ENCODE measurements at places on chromosomes 3 and 15. TPM values are rescaled to one million over a fixed set of nuclear protein-coding genes. Genes with fewer than 3 reads are reported as not detected.

DNA sequence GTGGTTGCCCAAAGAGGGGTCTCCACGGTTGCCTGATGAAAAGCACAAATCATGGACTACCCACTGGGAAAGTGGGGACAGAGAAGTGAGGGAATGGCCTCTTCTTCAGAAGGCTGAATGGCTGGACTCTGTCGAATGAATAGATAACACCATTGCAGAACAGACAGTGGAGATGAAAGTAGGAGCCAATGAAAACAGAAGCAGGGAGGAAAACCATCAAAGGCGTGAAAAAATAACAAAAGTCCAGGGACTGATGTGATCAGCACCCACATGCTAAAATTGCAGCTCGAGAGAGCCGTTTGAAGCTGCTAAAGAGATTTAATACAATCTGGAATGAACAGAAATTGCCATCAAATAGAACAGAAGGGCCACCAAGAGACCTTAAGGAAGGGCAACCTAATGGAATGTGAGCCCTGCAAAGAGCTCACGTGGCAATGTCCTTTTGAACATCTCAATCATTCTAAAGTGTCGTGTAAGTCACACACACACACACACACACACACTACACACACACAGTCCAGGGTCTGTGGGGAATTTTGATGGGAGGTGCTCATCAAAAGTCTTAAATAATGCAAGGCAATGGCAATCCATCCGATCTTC lies 130.9 kb upstream of the ICE2 start:
- no peaks in the 10 kb centered on the region for H3K4me1 ChIP-seq
- H3K27ac ChIP-seq = no peak overlapping the region
- no peak for DNase-seq
- H3K36me3 ChIP-seq = no peaks in the 10 kb centered on the region
- H3K4me3 ChIP-seq = no peak overlapping the region

DNA sequence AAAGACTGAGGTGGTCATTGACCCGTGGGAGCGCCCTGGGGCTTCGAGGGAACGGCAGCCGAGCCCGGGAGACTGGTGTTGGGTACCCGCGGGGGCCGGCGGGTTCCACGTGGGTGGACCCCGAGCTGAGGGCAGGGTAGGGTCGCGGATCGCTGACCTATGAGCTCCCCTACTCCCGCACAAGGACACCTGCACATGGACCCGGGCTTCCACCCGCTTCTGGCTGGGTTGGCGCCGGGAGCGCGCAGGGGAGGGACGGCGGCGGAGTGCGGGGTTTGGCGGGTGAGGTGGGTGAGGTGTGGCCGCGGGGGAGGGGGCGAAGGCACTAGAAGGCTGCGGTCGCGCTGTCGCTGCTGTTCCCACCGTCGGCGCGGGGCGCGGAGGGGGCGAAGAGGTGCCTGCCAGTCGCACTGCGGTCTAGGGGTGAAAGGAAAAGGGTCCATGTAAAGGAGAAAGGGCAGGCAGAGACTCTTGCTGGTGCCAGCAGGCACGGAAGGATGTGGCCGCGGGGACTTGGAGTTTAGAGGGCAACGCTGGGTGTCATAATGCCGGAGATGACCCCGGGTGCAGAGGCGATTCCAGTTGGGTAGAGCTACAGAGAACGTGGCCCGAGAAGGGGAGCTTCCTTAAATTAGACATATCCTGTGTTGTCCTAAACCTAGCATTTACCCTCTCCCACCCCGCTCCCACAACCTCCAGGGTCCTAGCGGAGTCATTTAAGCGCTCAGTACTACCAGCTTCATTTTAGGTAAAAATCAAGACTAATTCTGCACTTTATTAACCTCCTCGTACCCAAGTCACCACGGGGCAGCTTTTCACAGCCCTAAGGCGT lies 245.9 kb upstream of the TOPAZ1 start:
- DNase-seq = no peak
- H3K27me3 ChIP-seq = peaks cover 90% of the 10 kb centered on the region
- peaks cover 20% of the 10 kb centered on the region for H3K4me1 ChIP-seq
- no peaks in the 10 kb centered on the region for H3K36me3 ChIP-seq

GRCh38 chr15:22259881-22260421 lies 179.6 kb downstream of the OR4M2 start:
- peak; percentile 22 for DNase-seq
- H3K27ac ChIP-seq = no peak overlapping the region
- H3K4me3 ChIP-seq = no peak overlapping the region

DNA sequence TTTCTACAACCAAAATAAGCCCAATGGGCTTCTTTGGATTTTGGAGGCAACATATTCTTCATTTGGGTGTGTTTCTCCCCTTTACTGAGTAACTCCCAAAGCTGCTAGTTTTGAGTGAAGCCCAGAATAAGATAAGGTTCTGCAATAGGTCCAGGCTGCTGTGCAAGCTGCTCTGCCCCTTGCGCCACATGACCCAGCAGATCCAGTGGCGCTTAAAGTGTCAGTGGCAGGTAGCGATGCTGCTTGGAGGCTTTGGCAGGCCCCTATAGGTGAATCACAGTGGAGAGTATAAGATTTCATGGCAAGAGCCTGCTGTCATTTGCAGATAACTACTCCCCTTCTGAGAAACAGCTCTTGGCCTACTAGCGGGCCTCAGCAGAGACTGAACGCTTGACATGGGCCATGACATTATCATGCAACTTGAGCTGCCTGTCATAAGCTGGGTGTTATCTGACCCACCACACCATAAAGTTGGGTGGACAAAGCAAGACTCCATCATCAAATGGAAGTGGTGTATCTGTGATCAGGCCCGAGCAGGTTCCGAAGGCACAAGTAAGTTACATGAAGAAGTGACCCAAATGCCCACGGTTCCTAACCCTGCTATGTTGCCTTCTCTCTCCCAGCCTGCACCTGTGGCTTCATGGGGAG lies 88.4 kb upstream of the OXTR start:
- H3K4me1 ChIP-seq = no peaks in the 10 kb centered on the region
- H3K4me3 ChIP-seq = no peak overlapping the region
- no peaks in the 10 kb centered on the region for H3K36me3 ChIP-seq
- H3K27ac ChIP-seq = no peak overlapping the region
- DNase-seq = no peak

DNA sequence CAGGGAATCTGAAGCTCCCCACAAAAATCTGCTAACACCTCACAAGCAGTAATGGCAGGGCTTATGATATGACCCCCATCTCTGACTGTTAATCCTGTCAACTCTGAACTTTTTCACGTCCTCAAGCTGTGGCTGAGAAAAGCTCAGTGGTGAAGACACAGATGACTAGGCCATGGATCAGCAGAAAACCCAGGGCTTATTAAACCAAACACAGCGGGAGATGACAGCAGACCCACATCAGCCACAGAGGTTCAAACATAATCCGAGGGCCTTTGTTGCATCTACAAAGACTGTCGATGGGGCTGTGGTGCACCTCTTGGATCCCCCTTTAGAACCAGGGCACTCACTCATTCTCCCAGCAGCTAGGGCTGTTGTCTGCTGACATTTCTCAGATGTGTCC lies 50.4 kb downstream of the GLB1 start:
- no peaks in the 10 kb centered on the region for H3K27me3 ChIP-seq
- no peak overlapping the region for H3K4me3 ChIP-seq
- H3K27ac ChIP-seq = no peak overlapping the region
- no peaks in the 10 kb centered on the region for H3K36me3 ChIP-seq
- DNase-seq = no peak

The TGM5 gene
- total RNA-seq = 0.19 TPM

DNA sequence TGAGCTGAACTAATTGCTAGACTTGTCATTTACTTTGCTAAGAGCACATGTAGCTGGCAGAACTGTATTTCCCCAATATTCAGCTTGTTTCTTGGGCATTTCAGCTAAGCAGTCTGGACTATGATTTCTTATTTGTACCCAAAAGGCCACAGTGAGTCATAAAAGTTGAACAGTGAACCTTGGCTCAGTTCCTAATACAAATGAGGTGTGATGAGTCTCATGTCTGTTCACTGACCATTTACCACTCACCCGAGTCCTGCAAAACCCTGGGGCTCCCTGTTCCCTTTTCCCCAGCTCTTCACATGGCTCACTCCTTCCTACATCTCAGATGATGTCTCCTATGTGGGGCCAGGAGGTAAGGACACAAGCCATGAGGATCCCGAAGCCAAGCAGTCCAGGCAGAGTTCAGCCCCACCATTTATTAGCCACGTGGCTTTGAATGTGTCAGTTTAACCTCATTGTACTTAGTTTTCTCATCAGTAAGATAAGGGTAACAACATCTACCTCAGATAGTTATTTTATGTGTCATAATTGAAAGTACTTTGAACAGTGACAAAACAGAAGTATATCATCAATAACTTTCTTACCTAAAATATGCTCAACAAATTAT lies 239.3 kb downstream of the IL5RA start:
- H3K27me3 ChIP-seq = no peaks in the 10 kb centered on the region
- no peaks in the 10 kb centered on the region for H3K36me3 ChIP-seq
- no peak for DNase-seq

GRCh38 chr3:190614226-190615059 lies 100.6 kb downstream of the IL1RAP start:
- DNase-seq = no peak
- no peaks in the 10 kb centered on the region for H3K36me3 ChIP-seq
- no peak overlapping the region for H3K27ac ChIP-seq
- H3K27me3 ChIP-seq = no peaks in the 10 kb centered on the region
- H3K4me3 ChIP-seq = no peak overlapping the region
- H3K4me1 ChIP-seq = peaks cover 2% of the 10 kb centered on the region

- H3K36me3 ChIP-seq = peaks cover 5% of the 10 kb centered on the region
- peaks cover 19% of the 10 kb centered on the region for H3K4me1 ChIP-seq
- no peak overlapping the region for H3K27ac ChIP-seq
- H3K4me3 ChIP-seq = no peak overlapping the region
Observed at GRCh38 chr15:63292771-63293170, 15.4 kb downstream of the APH1B start.

GRCh38 chr15:40412095-40412759 lies 6.6 kb downstream of the IVD start:
- no peaks in the 10 kb centered on the region for H3K4me1 ChIP-seq
- DNase-seq = no peak
- no peak overlapping the region for H3K27ac ChIP-seq
- no peaks in the 10 kb centered on the region for H3K27me3 ChIP-seq
- H3K4me3 ChIP-seq = no peak overlapping the region
- H3K36me3 ChIP-seq = peaks cover 81% of the 10 kb centered on the region

- H3K36me3 ChIP-seq = no peaks in the 10 kb centered on the region
- peaks cover 6% of the 10 kb centered on the region for H3K4me1 ChIP-seq
- no peak overlapping the region for H3K27ac ChIP-seq
Observed at GRCh38 chr3:195752066-195752465, 31.3 kb downstream of the MUC20 start.

The FAM162A gene
- total RNA-seq = 45.0 TPM

The PTX3 gene
- 1.2 TPM for total RNA-seq

DNA sequence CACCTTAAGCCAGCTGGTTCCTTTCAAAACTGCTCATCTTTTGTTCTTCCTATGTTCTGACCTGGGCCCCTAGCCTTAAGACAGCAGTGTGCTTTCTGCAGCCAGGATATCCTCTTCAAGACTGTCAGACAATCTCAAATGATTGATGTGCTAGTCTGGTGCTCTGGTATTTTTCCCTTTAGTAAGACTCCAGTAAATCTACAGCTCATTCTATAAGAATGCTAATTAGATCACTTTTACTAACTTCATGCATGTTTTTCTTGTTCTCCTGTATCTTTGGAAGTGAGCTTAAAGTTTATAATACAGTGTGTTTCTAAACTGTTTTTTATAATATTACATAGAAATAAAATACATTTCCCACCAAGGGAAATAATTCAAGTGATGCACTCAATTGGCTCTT lies 220.9 kb upstream of the NANOGP8 start:
- no peaks in the 10 kb centered on the region for H3K4me1 ChIP-seq
- no peaks in the 10 kb centered on the region for H3K36me3 ChIP-seq
- H3K27ac ChIP-seq = no peak overlapping the region
- DNase-seq = no peak
- no peak overlapping the region for H3K4me3 ChIP-seq
- H3K27me3 ChIP-seq = no peaks in the 10 kb centered on the region

DNA sequence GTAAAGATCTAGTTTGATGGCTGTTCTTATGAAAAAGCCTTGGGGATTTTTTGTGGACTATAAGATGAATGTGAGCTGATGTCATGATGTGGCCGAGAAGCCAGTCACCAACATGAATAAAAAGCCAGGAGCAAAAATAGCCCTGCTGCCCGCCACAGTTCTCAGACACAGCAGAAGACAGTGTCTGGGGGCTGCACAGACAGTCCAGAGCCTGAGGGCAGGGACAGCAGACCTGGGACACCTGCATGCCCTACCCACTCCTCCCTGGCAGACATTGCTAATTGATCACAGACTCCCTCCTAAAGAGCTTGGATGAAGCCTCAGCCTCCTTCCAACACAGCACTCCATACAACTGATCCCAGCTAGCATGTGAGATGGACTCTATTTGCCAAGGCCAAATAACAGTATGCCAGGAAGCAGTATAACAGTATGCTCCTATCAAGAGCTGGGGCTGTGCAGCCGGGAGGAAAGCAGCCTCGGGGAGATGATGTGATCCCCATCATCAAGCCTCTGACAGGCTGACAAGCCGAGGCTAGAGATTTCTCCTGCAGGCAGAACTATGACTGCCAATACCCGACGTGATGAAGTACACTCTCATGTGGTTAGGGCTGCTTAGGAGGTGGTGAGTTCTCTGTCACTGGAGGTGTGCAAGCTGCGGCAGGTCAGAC lies 105.4 kb upstream of the RPL32 start:
- H3K36me3 ChIP-seq = peaks cover 8% of the 10 kb centered on the region
- DNase-seq = no peak
- peaks cover 14% of the 10 kb centered on the region for H3K4me1 ChIP-seq
- no peak overlapping the region for H3K4me3 ChIP-seq

- no peaks in the 10 kb centered on the region for H3K36me3 ChIP-seq
- H3K27me3 ChIP-seq = no peaks in the 10 kb centered on the region
- no peak overlapping the region for H3K4me3 ChIP-seq
- DNase-seq = no peak
- no peaks in the 10 kb centered on the region for H3K4me1 ChIP-seq
Observed at GRCh38 chr3:141385406-141386125, 17.3 kb downstream of the ZBTB38 start.

The GOLGA6D gene
- total RNA-seq = 0.05 TPM

- DNase-seq = no peak
- no peak overlapping the region for H3K4me3 ChIP-seq
- H3K27ac ChIP-seq = no peak overlapping the region
- no peaks in the 10 kb centered on the region for H3K36me3 ChIP-seq
- no peaks in the 10 kb centered on the region for H3K27me3 ChIP-seq
- no peaks in the 10 kb centered on the region for H3K4me1 ChIP-seq
Observed at GRCh38 chr3:127260826-127261555, 26.9 kb downstream of the PRR20G start.

The FMN1 gene
- total RNA-seq = 2.6 TPM

DNA sequence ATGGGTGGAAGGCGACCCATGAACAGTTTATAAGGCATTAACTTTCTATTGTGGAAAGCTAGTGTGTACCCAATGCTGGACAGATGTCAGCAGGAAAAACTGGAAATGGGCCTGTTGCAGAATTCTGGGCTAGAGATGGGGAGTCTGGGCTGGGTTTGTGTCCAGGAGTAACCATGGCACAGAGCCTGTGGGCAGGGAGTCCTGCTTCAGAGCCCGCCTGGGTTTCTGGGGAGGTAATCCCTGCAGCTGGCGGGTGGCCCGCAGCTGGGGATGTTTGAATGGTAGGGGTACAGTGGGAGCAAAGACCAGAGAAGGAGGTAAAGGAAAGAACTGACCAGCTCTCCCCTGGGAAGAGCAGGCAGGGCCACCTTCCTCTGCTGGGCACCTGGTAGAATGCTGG lies 25.7 kb downstream of the ACAA1 start:
- no peaks in the 10 kb centered on the region for H3K36me3 ChIP-seq
- DNase-seq = no peak
- H3K4me1 ChIP-seq = no peaks in the 10 kb centered on the region

- H3K27me3 ChIP-seq = no peaks in the 10 kb centered on the region
- H3K36me3 ChIP-seq = no peaks in the 10 kb centered on the region
- H3K27ac ChIP-seq = no peak overlapping the region
- H3K4me1 ChIP-seq = no peaks in the 10 kb centered on the region
Observed at GRCh38 chr15:27358751-27359434, 387.9 kb downstream of the GABRG3 start.

All from thymus (tissue), 14 donors.